ENCODE measurements at places on chromosomes 12 and 14.

GRCh38 chr12:105398930-105399329, 68.4 kb downstream of the C12orf75 start:
- no peak for DNase-seq

GRCh38 chr12:2783936-2784600, 10.7 kb upstream of the FKBP4 start:
- no peak for DNase-seq

DNA sequence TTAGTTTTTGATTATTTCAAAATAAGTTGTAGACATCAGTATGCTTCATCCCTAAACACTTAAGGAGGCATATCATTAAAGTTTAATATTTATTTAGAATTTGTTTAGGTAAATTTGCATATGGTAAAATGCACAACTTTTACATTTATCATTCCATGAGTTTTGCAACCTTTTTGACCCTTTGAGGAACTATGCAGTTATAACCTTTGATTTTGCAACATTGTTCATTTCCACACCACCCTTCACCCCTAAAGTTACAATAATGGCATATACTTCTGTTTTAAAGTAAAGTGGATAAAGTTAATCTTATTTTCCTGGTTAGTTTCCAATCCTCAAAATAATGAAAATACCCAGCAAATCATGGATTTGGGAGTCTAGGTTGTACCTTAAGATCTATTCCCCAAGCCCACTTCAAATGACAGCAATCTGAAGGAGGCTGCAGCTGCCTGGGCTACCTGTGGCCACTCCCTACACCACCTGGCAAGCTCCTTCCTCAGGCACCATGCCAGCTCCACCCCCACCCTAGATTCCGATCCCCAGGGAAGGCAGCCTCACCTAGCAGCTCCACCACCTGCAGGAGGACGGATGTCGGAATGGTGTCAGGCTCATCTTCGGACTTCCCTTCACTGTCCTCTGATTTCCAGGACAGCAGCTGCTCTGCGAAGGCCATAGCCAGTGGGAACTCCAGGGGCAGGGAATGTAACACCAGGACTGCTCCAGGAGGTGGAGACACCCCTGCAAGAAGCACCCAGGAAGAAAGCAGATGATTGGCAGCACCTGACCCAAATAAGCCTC, 65.1 kb downstream of the TRAFD1 start:
- DNase-seq, result no peak

GRCh38 chr12:105033851-105034250, 47.7 kb downstream of the NOPCHAP1 start:
- no peak for DNase-seq
